ENCODE measurements at places on chromosomes 7 and 10.
A peak's percentile ranks its signal among the peaks of the same experiment; 100 is the strongest.

DNA sequence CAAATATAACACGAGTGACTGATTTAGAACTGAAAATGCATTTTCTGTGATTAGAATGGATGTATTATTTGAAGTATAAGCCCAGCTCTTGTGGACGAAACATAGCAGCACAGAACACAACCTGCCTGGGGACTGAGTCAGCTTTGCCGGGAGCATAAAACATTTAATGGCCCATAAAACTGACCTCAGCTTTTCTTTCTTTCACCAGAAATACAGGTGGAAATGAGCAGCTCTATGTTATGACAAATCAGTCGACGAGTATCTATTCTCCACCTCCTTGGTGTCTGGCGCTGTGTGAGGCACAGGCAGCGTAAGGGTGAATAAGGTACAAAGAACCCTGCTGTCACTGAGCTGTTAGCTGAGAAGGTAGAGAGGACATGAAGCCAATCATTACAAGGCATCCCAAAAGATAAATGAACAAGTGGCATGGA is 471.6 kb upstream of the AKR1E2 start:
- DNase-seq, result no peak

DNA sequence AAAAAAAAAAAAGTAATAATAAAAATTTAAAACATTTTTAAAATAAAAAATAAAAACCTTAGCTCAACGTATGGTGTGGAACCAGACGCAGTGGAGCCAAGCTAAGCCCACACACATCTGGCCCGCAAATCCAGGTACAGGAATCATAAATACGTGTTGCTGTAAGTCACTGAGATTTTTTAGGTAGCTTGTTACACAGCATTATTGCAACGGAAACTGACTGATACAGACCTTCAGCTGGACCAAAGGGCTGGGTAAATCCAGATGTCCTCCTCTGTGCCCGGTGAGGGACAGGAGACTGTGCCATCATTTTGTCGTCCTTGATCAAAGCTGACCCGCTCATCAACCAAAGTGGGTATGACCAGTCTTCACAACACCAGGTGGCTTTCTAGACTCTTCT is 104.9 kb downstream of the TMEM130 start:
- no peak for DNase-seq

DNA sequence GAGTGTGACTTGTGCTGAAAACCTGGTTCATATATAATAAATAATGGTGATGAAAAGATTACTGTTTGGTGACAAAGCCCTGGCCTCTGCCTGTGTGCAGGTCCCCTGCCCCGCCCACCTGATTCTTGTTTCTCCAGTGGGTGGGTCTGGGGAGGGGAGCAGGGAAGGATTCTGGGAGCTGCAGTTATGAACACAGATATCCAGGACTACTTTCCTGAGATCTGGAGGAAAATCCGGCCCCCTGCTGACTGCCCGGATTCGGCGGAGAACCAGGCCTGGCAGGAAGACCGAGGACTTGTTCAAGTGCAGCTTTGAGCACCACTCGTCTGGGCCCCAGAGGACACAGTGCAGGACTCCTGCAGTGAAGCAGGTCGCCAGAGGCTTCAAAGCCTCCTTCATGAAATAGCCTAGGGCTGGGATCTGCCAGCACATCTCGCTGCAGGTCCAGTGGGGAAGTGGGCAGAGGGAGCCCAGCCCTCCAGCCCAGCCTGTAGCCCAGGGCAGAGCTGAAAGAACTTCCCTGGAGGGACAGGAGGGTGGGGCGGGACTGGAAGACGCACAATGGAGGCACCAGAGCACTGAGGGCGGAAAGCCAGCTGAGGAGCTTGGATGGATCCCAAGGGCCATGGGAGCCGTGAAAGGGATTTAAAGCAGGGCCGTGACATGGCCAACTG is 7.0 kb downstream of the ATP6V0E2 start:
- DNase-seq, result no peak

- no peak for DNase-seq
Measured at GRCh38 chr7:22190736-22191135, 166.2 kb downstream of the RAPGEF5 start.

- no peak for DNase-seq
Measured at GRCh38 chr10:644076-644942, 45.2 kb downstream of the DIP2C start.

DNA sequence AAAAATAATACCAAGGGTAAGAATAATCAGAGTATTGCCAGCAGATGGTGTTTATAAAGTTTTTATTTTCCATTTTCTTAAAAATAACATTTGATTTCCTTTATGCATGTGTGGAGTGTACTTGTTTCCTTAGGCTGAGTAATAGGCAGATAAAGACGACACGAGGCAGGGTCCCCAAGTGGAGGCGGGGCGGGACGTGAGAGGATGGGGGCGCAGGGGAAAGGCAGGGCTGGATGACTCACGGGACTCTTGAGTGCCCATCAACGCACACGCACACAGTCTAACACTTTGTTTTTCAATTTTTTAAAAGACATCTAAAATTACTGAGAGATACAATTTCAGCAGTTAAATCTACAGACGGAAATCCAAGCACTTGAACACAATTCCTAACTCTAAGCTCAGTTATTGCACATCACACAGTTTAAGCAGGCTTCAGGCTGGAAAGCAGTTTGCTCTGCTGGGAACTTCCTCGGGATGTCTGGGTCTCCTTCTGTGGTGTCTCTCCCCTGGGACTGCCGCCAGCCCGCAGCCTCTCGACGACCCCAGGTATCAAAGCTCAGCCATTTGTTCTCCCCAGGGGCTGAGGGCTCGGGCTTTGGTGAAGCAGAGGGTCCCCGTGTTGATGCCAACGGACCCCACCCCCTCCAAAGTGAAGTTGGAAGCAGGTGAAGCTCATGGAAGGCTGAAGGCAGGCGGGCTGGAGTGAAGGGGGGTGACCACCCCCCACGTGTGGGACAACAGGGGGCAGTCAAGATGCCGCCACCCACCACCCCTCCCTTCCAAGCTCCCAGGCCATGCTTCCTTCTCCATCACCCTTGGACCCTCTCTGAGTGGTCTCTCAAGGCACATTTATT is 29.1 kb downstream of the SPOCK2 start:
- no peak for DNase-seq

- DNase-seq, result no peak
Measured at GRCh38 chr10:13270877-13271551, 28.9 kb downstream of the PHYH start.

DNA sequence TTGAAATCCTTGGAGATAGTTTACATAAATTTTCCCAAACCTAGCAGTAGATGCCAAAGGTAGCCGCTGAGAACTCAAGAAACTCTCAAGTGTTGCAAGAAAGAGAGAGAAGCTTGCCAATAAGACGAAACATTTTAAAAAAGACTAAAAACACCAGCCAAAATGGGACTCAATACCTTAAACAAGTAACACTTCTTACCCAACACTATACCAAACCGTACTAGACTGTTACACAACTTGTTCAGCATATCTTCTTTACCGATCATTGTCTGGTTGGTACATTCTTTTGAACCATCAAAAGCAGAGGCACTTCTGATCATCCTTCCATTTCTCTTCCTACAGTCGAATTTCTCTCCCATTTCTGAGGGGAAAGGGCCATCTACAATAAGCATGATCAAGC is 4.8 kb upstream of the PTPN12 start:
- DNase-seq, result no peak

- no peak for DNase-seq
Measured at GRCh38 chr7:156906200-156906649, 13.2 kb upstream of the LMBR1 start.

- no peak for DNase-seq
Measured at GRCh38 chr7:112358513-112358912, 91.7 kb upstream of the IFRD1 start.

- DNase-seq, result no peak
Measured at GRCh38 chr7:7044806-7045205, 137.5 kb upstream of the C1GALT1 start.

GRCh38 chr7:102436118-102436517 is 2.7 kb downstream of the ORAI2 start:
- DNase-seq, result no peak

- no peak for DNase-seq
Measured at GRCh38 chr10:122276611-122277208, 5.6 kb downstream of the BTBD16 start.

GRCh38 chr7:132944774-132945173 is 137.1 kb downstream of the CHCHD3 start:
- DNase-seq, result no peak

- no peak for DNase-seq
Measured at GRCh38 chr7:91846436-91846835, 34.1 kb downstream of the MTERF1 start.

- DNase-seq, result no peak
Measured at GRCh38 chr7:73829921-73830680, 695 bp upstream of the CLDN4 start.

GRCh38 chr7:70700941-70701425 is 431.0 kb upstream of the GALNT17 start:
- DNase-seq, result no peak

DNA sequence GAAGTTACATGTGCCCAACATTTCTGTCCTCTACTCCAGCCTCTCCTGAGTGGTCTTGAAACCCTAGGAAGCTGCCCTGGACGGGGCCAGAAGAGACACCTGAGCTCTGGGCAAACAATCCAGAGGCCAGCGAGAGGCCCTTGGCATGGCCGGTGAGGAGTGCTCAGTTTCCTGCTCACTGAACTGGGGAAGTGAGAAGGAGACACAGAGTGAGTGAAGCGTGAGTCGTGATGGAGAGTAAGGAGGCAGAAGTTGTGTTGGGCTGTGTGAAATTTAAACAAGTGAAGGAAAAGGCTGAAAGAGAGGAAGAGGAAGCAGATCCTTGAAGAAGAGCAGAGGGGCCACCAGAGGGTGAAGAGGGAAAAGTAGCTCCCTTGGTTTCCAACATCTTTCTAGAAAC is 73.2 kb downstream of the WNT2 start:
- DNase-seq, result no peak

- no peak for DNase-seq
Measured at GRCh38 chr10:102564209-102564834, 60.5 kb downstream of the SUFU start.

DNA sequence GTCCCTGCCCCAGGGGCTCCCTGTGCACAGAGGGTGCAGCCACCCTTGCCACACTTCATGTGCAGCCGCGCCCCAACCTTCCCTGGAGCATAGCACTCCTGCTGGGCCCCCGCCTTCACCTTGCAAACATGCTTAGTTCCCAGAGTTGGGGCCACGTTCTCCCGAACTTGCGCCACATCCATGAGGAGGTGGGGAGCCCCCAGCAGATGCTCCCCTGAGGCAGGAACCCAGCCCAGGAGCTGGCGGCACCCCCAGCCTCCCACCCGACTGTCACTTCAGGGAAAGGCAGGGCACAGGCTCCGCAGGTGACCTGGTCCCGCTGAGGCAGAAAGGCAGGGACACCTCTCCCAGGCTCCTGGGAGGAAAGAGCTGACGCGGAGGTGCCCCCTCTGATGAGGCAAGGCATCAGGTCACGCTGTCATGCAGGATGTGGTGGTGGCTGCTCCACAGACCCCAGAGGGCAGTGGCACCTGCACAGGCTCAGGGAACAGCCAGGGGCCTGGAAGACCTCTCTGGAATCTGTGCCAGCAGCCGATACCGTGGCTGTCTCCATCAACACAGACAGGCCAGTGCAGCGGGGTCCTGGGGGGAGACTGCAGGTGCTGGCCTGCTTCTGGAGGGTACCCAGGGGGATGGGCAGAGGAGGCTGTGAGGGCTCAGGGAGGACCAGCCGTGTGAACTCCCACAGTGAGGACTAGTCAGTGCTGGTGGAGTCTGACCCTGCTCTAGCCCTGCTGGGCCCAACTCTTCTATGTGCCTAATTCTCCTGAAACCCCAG is 221.3 kb downstream of the MAD1L1 start:
- no peak for DNase-seq

GRCh38 chr7:157428554-157428945 is 91.7 kb downstream of the DNAJB6 start:
- no peak for DNase-seq

DNA sequence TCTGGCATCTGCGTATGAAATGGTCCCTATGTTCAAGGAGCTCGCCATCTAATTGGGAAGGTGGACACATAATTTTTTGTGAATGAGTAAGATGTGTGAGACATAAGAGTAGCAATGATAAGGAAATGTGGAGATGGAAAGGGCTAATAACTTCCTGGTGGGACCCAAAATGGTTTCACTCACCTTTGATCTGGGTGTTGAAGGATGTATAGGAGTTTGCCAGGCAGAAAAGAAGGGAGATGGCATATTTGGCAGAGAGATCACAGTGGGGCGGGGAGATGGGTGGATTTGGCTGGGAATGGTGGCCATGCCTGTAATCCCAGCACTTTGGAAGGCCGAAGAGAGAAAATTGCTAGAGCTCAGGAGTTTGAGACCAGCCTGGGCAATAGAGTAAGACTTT is 4.5 kb downstream of the POP7 start:
- DNase-seq, result no peak

GRCh38 chr10:130227883-130228282 is 91.7 kb downstream of the GLRX3 start:
- DNase-seq, result no peak

- no peak for DNase-seq
Measured at GRCh38 chr10:87931836-87932230, 68.4 kb downstream of the PTEN start.

- peak; percentile 56 for DNase-seq
Measured at GRCh38 chr10:73529089-73529832, 33.4 kb upstream of the PPP3CB start.

DNA sequence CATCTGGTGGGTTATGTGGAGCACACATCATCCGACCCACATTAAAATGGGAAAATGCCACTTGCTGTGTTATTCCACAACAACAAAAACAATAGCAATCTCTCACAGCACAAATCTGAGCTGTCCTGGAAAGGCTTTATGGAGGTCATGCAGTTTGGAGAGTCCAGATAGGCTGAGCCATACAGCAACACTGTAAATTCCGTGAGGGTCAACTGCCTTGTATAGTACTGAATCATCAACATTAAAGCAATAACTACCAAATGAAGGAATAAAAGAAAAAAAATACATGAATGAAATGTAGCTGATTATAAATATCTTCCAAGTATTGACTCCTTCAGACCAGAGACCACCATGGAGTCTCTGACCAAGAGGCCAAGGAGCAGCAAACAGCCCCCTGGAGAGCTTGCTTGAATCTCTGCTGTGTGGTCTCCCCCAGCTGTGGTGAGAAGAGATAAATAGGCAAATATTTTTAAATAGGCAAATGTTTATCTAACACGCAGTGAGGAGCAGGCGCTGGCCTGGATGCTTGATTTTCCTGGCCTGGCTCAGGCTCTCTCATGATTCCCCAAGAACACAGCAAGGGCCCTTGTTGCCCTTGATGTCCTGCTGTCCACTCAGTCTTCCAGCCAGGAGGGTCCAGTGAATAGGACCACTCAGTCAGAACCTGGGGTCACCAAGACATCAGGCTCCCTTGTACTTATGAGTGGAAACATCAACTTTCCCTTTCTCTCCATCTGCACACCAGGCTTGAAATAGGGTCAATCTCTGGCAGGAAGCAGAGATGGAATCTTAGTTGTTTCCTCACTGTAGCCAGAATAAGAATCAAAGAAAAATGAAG is 1021.3 kb downstream of the XPNPEP1 start:
- no peak for DNase-seq

- no peak for DNase-seq
Measured at GRCh38 chr7:1410992-1411391, 48.3 kb downstream of the MICALL2 start.

GRCh38 chr10:71618176-71618575 is 101.4 kb downstream of the C10orf105 start:
- DNase-seq, result no peak
